SK-N-SH (cell line): ENCODE measurements at places on chromosomes 5 and 9. TPM values are rescaled to one million over a fixed set of nuclear protein-coding genes. Genes with fewer than 3 reads are reported as not detected.

PCDHA9 gene
- polyA plus RNA-seq = 0.02 TPM in 2 replicates

NDUFB6 gene
- polyA plus RNA-seq = 78.0 and 96.2 TPM in 2 replicates

GPR21 gene
- polyA plus RNA-seq = not detected in 2 replicates

CDH18 gene
- 6.0 and 8.9 TPM in 2 replicates for polyA plus RNA-seq

ALDH1A1 gene
- 0.03 and 0.23 TPM in 2 replicates for polyA plus RNA-seq

FSD1L gene
- 0.76 and 1.0 TPM in 2 replicates for polyA plus RNA-seq

FAXDC2 gene
- 6.0 and 8.4 TPM in 2 replicates for polyA plus RNA-seq
